ENCODE measurements at places on chromosomes 2 and 18. TPM values are rescaled to one million over a fixed set of nuclear protein-coding genes. Genes with fewer than 3 reads are reported as not detected.

RAMP1 gene
- total RNA-seq, result 461 TPM

RAB17 gene
- 4.4 TPM for total RNA-seq

SLC16A14 gene
- 3.2 TPM for total RNA-seq

PRSS56 gene
- total RNA-seq, result not detected

PDE11A gene
- total RNA-seq, result 2.3 TPM

HES6 gene
- not detected for total RNA-seq

NEB gene
- total RNA-seq, result under 0.01 TPM

ST8SIA5 gene
- total RNA-seq, result not detected

PREPL gene
- 40.9 TPM for total RNA-seq

LOXL3 gene
- total RNA-seq, result 13.9 TPM

ICOS gene
- total RNA-seq, result 0.59 TPM

BCL2L11 gene
- 2.0 TPM for total RNA-seq

IL1RN gene
- total RNA-seq, result 0.77 TPM

AQP12A gene
- not detected for total RNA-seq

ALPG gene
- not detected for total RNA-seq

CIDEA gene
- total RNA-seq, result not detected

AMER3 gene
- total RNA-seq, result 0.21 TPM

RSAD2 gene
- total RNA-seq, result 12.2 TPM

FHOD3 gene
- total RNA-seq, result not detected

MBD5 gene
- 62.1 TPM for total RNA-seq

Data from uterus (tissue), 4 donors.